ENCODE measurements at places on chromosomes 1 and 21.
A peak's percentile ranks its signal among the peaks of the same experiment; 100 is the strongest.

- no peak for DNase-seq
Observed at GRCh38 chr1:164560556-164560955, 1.6 kb downstream of the PBX1 start.

DNA sequence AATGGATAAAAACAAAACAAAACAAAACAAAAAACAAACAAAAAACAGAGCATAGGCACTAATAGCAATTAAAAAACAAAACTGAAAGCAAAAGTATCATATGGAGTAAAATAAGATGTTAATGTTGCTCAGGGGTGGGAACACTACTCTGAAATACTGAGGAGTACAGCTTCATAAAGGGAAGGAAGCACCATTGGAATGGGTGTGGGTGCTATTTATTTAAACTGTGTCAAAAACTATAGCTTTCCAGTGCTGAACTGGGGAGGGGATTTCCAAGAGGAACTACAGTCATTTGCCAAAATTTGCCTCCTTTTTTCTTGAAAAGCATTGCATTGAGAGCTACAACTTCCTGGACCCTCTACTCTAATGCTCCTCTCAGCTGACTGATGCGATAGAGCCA, 40.0 kb downstream of the SPTA1 start:
- no peak for DNase-seq

DNA sequence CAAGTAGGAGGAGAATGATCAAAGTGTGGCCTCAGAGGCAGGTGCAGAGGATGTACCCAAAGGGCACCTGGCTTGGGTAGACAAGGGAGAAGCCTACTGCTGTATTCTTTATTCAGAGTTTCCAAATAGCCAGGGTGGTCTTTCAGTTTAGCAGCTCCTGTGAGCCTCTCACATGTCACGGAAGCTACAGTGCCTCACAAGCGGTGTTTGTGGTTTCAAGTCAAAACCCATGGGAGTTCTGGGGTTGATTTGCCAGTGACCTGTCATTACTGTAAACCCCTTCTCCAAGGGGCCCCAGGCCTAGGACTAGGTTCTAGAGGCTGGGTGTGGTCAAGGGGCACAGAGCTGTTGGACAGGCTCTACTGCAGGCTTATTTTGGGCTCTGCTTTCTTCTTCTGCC, 10.2 kb upstream of the IL10 start:
- peak; percentile 56 for DNase-seq

GRCh38 chr1:209190591-209191261, 392.8 kb upstream of the CAMK1G start:
- DNase-seq = peak; percentile 37
